Stimulated activated naive CD8-positive, alpha-beta T cell treated with anti-CD3 and anti-CD28 coated beads, Interleukin-15, Interleukin-2, amounts not matched to agents 100 U/mL and 50 U/mL, for 24 hours (primary cell): ENCODE measurements at places on chromosomes 7 and 10.

DNA sequence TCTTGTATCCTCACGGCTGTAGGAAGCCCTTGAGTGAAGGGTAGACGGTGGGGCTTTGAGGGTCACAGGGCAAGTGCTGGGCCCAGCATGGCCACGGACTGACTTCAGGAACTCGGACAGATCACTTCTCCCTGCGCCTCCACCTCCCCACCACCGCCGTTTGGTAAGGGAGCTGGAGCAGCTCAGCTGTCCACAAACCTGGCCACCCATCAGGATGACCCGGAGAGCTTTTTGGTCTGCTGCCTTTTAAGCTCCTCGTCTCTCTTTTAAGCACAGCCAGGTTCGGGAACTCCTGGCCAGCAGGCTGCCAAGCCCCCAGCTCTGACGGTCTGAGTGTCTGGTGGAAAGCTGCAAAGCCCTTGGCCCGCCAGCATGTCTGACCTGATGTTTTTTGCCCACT is 64.1 kb downstream of the ABRAXAS2 start:
- no peak for DNase-seq

DNA sequence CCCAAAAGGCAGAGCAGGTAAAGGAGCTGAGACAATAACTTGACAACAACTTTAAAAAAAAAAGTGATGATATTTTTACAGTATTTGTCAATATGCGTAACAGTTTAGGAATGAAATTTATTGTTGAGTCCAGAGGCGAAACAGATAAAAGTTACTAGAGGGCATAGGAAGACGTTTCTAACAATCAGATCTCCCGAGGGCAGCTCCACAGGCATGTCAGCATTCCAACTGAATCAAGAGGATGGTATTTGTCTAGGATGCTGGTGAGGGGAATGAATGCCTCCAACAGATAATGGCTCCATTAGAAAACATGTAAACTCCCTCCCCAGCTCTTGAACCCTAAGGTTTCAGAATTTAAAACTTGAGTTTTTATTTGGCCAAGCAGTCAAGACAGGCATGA is 733.9 kb upstream of the SORCS1 start:
- no peak for DNase-seq

GRCh38 chr10:92124616-92125143 is 166.2 kb downstream of the CPEB3 start:
- DNase-seq: no peak

GRCh38 chr7:98049034-98049433 is 57.6 kb upstream of the LMTK2 start:
- no peak for DNase-seq

- no peak for DNase-seq
Measured at GRCh38 chr7:104039363-104039762, 49.9 kb upstream of the RELN start.

- DNase-seq: no peak
Measured at GRCh38 chr10:47358457-47358856, 10.3 kb downstream of the RBP3 start.

- no peak for DNase-seq
Measured at GRCh38 chr10:3857318-3857717, 72.3 kb upstream of the KLF6 start.

- peak; percentile 39 for DNase-seq
Measured at GRCh38 chr10:21078410-21079329, 181.6 kb upstream of the NEBL start.

GRCh38 chr10:93849593-93849992 is 44.2 kb upstream of the SLC35G1 start:
- no peak for DNase-seq

GRCh38 chr7:699476-700170 is 26.9 kb upstream of the DNAAF5 start:
- no peak for DNase-seq
